ENCODE measurements at places on chromosomes 16 and 17.

GRCh38 chr17:81834831-81835267 is at the start of gene PPP1R27:
PPP1R27 (minus strand) TSS chr17:81835050; CDS start chr17:81834953, 97 bp downstream.
- DNase-seq = no peak

GRCh38 chr17:6526362-6527152 is 29.8 kb downstream of the PITPNM3 start:
- no peak for DNase-seq

DNA sequence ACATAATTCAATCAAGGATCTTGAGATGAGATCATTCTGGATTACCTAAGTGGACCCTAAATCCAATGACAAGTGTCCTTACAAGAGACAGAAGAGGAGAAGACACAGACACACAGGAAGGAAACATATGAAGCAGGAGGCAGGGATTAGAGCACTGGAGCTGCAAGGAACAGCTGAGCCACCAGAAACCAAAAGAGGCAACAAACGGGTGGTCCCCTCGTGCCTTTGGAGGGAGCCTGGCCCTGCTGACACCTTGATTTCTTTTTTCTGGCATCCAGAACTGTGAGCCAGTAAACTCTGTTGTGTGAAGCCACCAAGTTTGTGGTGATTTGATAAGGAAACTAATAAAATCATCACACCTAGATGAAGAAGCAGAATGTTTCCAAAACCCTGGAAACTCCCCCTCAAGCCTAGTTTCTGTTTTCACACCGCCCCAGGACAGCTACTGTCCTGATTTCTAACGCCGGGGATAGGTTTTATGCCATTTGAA is 115.2 kb downstream of the PITPNC1 start:
- no peak for DNase-seq

DNA sequence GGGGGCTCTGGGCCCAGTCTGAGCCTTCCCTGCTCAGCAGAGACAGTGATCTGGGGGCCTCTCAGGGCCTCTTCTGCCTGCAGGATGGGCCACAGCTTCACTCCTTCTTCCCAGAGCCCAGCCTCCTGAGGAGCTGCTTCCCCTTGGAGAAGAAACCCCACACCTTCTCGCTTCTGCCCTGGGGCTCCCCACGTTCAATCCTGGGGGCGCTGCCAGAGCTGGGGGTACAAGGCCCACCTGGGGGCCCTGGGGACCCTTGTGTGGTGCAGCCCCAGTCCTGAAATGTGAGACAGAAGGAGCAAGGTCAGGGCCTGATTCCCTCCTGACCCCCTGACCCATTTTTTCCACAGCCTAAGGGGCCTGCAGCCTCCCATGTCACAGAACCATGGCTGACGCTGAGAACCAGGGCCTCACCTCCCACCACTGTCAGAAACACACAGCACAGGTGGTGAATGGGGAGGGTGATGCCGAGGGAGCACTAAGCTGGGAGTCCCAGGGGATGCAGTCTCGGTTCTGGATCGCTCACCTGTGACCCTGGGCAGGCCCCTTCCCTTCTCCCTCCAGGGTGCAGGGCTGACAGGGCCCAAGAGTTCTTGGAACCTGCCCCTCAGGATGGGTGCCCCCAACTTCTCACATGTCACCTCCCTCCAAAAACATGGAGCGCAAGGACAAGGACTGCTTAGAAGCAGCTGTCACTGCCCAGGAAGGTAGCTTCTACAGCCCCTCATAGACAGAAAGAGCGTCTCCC is 21.6 kb upstream of the MPO start:
- no peak for DNase-seq

DNA sequence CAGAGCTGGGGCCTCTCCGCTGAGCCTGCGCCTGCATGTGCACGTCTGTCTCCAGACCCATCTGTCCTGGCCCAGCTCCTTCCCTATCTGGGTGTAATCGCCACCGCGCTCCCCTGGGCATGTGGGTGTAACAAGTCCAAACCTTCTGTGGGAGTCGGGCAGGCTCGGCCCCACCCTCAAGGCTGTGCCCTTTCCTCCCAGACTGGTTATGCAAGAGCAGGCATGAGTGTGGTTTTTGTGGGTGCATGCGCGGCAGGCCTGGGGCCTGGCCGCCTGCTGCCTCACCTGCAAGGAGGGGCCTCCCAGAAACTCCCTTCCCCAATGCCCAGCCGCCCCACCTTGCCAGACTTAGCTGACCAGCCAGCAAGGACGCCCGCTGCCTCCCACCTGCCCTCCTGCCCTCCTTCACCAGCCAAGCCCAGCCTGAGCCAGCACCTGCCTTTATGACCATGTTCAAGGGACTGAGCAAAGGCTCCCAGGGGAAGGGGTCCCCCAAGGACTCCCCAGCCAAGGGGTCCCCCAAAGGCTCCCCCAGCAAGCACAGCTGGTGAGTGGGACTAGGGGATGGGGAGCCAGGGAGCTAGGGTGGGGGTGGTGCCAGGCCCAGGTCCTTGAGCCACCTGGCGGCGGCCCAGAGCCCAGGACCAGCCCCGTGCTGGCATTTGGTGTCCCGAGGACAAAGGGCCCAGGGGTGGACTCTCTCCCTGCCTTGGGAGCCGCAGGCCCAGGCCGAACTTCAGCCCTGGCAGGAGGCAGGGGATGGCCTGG is at the start of gene EVPLL:
TSS of gene EVPLL (plus strand) at position 342 of the 768 bp plus-strand sequence. CDS start 3,160 bp downstream, outside the sequence.
- peak; percentile 13 for DNase-seq

GRCh38 chr17:60631119-60631518 is 31.1 kb downstream of the PPM1D start:
- no peak for DNase-seq
